B cell (primary cell): ENCODE measurements at places on chromosomes 11 and 22. TPM values are rescaled to one million over a fixed set of nuclear protein-coding genes. Genes with fewer than 3 reads are reported as not detected.

The OR52E6 gene
- not detected in 2 replicates for total RNA-seq

The GDPD4 gene
- total RNA-seq: not detected in 2 replicates

DNA sequence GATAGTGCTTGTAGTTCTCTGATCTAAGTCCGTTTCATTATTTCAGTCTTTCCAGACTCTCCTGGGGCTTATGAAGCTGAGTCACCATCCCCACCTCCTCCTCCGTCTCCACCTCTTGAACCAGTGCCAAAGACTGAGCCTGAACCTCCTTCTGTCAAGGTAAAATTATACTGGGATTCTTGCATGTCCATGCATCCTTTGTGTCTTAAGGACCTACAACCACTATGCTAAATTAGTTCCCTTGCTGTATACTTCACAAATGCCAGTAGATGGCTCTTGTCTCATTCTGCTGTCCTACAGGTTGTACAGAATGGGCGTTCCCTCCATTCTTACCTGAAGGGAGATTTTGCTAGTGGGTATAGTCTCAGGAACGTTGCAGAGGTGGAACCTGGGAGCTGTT is 42.2 kb downstream of the POLD3 start:
- H3K4me1 ChIP-seq: no peaks in the 10 kb centered on the region
- no peaks in the 10 kb centered on the region for H3K27me3 ChIP-seq
- no peaks in the 10 kb centered on the region for H3K36me3 ChIP-seq
- H3K4me3 ChIP-seq: no peak overlapping the region
- no peak for DNase-seq

DNA sequence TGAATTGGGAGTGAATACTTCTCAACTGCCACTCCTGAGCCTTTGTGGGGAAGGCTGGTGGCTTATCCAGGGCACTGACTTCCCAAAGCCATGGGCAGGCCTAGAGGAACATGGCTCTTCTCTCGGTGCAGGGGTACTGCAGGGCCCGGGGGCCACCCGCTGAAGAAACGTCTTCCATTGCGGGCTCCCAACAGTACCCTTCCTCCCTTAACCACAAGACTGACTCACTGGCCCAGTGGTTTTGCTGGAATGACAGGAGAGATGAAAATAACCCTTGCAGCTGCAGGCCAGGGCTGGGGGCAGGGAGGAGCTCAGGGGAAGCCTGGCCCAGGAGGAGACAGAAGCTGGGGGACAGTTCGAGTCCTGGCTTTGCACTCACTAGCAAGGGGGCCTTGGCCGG is 13.5 kb downstream of the TXN2 start:
- no peak for DNase-seq
- no peak overlapping the region for H3K27ac ChIP-seq
- no peak overlapping the region for H3K4me3 ChIP-seq
- peaks cover 6% of the 10 kb centered on the region for H3K4me1 ChIP-seq
- peaks cover 30% of the 10 kb centered on the region for H3K36me3 ChIP-seq

DNA sequence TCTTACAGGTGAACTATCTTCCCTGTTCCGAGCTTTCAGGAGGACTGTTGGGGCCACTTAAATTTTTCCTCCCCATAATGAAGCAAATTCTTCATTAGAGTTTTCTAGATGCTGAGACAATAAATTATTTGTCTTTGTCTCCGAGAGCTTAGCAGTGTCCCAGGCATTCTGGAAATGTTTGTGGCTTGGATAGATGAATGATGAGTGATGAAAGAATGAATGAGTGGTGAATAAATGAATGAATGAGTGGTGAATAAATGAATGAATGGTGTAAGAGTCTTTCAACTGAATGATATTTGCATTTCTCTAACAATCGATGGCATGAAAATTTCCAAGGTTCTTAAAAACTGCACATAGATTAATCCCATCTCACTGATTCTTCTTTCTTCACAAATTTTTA is 52.8 kb downstream of the AHNAK start:
- peaks cover 4% of the 10 kb centered on the region for H3K27me3 ChIP-seq
- no peaks in the 10 kb centered on the region for H3K4me1 ChIP-seq
- DNase-seq: no peak
- H3K36me3 ChIP-seq: no peaks in the 10 kb centered on the region

The DDTL gene
- total RNA-seq: 4.1 and 5.0 TPM in 2 replicates

DNA sequence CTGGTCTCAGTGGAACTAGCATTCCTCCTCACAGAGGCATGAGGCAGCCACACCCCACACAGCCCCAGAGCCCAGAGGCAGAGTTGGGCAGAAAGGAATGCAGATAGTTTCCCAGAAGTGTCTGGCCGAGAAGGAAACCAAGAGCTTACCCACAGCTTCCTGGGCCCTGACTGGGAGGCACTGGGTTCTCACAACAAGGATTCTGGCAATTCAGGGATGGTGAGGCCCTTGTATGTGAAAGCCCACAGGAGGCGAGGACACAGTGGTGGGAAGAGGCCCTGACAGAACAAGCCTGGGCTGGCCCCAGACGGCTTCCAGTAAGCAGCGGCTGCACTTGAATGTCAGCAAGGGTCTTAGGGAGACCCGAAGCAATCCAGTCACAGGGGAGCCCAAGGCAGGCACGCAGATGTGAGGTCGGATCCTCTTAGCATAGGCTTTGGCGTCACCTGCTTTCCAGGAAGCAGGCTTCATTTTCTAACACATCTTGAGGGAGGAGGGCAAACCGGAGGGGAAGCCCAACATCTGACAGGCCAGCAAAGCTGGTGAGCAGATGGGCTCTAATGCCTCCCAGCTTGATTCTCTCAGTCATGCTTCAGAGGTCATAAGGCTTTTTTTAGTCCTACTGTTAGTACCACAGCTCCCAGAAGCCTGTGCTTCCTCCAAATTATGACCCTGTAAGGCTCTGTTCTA is 78.3 kb upstream of the AKIP1 start:
- H3K27me3 ChIP-seq: no peaks in the 10 kb centered on the region
- no peaks in the 10 kb centered on the region for H3K36me3 ChIP-seq
- no peak overlapping the region for H3K4me3 ChIP-seq
